Activated naive CD8-positive, alpha-beta T cell treated with anti-CD3 and anti-CD28 coated beads for 36 hours (primary cell): ENCODE measurements at places on chromosomes 16 and 17. TPM values are rescaled to one million over a fixed set of nuclear protein-coding genes. Genes with fewer than 3 reads are reported as not detected.

GRCh38 chr16:56944954-56945839 lies 13.3 kb downstream of the HERPUD1 start:
- DNase-seq: peak; percentile 27

GRCh38 chr16:3819175-3819527 lies 61.4 kb downstream of the CREBBP start:
- DNase-seq: no peak

DNA sequence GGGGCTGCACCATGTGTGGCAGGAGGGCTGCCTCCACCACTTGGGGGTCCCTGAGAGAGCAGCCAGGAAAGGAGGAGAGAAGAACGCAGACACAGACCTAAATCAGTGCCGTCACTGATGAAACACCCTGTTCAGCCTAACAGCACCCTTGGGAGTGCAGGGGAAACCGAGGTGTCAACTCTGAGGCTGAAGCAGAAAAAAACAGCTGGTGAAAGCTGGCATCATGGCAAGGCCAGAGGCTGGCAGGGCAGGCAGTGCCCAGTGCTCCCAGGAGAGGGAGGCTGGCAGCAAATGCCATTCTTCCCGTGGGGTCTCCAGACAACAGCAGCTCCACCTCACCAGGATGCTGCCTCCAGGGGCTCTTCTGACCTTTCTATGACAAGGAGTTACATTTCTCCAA lies 23.1 kb downstream of the SPHK1 start:
- no peak for DNase-seq

GRCh38 chr17:32936186-32936893 lies 8.4 kb downstream of the TMEM98 start:
- no peak for DNase-seq

SLC22A31 gene
- total RNA-seq: not detected

DNA sequence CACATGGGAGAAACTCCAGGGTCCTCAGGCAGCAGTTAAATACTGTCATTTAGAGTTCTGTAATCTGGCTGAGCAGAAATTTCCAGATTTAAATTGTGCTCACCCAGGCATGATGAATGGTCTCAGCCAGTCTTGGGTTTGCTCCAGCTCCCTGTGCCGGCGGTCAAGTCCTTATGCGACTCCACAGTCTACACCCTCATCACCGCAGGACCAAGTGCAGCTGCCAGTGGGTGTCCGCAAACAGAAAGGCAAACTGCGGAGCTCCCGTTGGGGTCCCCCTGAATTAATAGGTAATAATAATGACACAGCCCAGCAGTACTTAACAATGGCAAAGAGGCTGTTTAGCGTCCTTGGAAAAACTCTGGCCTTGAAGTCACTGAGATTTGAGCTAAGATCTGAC lies 3.9 kb upstream of the CACNG4 start:
- no peak for DNase-seq

GRCh38 chr17:58822148-58823050 lies 66.7 kb downstream of the PPM1E start:
- no peak for DNase-seq

GRCh38 chr17:52027620-52028295 lies 130.8 kb downstream of the CA10 start:
- no peak for DNase-seq

GRCh38 chr17:50129728-50130558 lies at the start of gene SAMD14:
Gene SAMD14, minus strand, starts transcription at chr17:50130160. Its CDS starts 5,201 bp downstream, at chr17:50124959.
- DNase-seq: peak; percentile 41

- DNase-seq: no peak
Measured at GRCh38 chr17:78001182-78001581, 42.7 kb downstream of the TNRC6C start.

DNA sequence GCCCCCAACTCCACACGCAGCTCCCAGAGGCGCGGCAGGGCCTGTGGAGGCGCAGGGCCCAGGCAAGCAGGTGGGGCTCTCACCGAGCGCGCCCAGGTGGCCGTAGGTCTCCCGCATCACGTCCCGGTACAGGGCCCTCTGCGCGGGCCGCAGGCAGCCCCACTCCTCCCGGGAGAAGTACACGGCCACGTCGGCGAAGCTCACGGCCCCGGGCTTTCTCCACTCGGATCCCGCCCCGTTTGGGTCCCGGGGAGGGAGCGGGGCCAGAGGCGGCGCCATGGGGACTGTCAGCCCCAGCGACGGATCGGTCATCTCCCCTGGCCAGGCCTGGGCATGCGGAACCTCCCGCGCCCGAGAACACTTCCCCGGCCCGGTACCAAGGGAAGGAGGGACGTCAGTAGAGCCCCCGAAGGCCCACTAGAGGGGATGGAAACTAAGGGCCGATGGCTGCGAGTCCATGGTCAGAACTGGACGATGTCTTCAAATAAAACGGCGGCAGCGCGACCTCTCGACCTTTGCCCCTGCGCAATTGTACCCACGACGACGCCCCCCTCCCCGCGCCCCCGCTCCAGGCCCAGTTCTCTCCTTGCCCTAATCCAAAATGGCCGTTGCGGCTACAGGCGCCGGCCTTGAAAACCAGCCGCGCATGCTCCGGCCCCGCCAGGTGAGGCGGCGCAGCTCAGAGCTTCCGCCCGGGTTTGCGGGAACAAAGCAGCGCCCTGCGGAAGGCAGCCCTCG lies at the start of gene ZNF747:
ZNF747 (minus strand) TSS at position 491 of the 738 bp plus-strand sequence; CDS start at position 312, 179 bp downstream.
- peak; percentile 93 for DNase-seq

DNA sequence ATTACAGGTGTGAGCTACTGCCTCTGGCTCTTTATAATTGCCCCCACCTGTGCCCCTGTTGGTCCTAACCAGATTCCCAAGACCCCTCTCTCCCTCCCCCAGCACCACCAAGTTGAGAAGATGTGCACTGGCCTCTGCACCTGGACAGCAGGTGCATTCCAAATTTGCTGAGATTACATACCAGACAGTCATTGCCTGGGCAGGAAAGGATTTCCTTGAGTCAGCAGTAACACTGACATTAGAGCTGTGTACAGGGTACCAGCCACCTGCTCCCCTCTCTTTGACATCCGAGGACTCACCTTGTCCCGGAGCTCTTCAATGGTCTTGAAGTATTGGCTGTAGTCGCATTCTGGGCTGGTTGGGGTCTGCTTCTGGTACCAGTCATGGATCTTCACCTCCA lies 659 bp downstream of the KRT15 start:
- no peak for DNase-seq

ABCA5 gene
- 8.0 TPM for total RNA-seq

CTRB2 gene
- total RNA-seq: not detected

DNA sequence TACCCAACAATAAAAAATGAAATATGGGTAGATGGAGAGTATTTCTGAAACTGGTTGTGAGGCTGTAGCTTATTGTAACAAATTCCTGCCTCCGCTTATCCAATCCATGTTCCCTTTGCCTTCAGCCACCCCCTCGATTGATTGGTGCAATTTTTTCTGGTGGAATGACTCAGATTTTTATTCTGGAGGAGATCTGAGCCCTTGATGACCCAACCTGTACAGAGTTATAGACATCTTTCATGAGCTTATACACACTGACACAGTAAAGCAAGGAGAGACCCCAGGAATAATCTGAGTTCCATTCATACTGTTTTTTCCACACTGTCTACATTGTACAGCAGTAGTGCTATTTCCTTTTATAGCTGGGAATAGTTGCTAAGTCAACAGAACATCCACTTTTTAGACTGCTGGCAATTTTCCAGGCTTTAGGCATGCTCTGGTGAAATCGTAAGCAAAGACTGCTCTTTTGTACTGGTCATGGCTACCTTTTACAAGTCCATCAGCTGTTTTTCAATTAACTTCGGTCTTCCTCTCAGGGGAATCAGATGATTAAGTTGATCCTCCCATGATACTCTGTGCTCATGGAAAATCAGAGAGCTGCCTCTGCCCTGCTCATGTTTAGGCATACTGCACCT lies 30.1 kb downstream of the CCL4 start:
- DNase-seq: no peak

CLDN7 gene
- total RNA-seq: 1.6 TPM

DNA sequence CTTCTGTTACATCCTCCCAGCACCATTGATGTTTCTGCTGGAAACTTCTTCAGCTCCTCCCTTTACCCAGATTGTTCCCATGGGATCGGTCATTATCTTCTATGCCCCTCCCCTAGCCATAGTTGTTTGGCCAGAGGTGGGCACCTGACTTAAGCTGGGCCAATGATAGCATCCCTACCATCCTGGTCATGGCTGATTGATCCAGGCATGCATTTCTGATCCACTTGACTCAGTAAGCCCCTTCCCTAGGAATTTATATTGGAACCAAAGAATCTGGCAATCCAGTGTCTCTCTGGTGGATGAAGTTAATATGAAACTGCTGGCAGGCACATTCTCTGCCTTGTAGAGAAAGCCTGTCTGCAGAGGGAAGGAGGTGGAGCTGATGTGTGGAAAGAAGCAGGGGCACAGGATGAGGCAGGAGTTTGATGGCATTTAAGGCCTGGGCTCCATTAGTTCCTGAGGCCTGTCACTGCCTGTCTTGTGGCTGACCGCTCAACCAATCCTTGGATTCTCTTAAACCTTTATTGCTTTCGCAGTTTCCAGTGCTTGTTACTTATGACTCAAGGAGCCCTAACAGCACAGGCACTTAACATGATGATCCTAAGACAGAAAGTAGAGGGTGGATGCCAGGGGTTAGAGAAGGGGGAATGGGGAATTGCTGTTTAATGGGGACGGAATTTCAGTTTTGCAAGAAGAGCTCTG lies 152.4 kb downstream of the ABCC12 start:
- no peak for DNase-seq

- no peak for DNase-seq
Measured at GRCh38 chr17:1697681-1698080, 12.5 kb downstream of the TLCD2 start.

DNA sequence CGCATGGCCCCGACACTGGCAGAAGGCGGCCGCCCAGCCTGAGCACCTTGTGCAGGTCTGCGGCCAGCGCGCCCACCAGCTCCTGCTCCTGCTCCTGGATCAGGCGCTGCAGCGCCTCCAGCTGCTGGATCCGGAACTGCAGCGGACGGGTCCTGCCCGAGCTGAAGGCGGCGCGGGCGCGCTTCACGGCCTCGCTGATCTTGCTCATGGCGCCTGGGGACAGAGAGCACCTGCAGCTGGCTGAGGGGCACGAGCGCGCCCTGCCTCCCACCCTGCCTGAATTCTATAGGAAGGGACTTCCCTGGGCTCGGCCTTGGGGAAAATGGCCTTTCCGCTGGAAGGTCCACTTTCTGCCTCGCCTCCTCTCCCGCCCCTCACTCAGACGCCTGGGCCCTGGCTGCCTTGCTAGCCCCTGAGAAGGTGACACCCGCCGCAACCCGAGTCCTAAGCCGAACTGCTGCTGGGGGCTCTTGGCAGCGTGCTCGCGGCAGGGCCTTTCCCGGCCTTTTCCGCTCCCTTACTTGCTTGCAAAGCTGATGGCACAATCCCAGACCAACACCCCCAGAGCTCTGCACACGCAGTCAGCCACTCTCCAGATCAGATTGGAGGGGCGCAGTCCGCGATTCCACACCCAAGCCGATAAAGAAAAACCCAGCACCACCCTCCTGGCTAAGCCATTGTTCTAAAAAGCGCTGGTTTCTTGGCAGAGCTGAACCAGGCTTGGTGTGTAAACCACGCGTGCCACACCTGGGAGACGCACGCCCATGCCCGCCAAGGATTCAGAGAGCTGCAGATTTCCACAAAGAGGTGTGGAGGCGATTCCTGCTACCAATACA lies 3.0 kb downstream of the ALDH3A1 start:
- peak; percentile 89 for DNase-seq

- DNase-seq: no peak
Measured at GRCh38 chr16:65120831-65121721, 787 bp downstream of the CDH11 start.

DNA sequence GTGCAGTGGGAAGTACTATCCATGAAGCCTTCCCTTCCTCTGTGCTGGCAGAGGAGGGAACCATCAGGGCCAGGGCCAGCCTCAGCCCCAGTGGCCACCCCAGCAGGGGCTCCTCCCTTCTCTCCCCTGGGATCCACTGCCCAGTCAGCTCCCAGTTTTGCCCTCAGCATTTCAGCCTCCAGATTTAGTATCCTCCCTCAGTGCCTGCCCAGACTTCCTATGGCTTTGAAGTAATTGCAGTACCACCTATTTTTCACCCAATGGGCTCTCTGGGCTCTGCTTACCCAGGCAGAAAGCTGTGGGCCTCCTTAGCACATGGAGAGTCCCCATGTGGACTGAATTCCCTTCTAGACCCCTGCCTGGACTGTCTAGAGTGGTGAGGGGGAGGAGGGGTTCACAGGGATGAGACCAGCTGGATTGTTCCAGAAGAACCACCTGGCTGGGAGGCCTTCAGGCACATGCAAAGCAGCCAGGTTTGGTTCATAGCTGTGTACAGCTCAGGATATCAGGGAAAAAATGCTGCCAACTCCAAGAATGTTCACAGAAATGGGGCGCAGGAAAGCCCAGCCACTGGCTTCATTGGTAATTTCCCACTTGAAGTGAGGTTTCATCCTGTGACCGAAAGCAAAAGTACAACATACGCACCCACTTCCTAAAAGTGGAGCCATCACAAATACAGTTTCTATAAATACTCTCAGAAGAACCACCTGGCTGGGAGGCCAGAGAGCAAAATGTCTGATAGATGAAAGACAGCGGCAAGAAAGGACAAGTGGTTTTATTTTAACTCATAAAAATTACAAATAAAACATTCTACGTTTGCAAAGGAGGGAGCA lies 15.2 kb upstream of the HERPUD1 start:
- peak; percentile 38 for DNase-seq
